ENCODE measurements at places on chromosomes 11 and 22.

- no peak for DNase-seq
Measured at GRCh38 chr11:119179983-119180382, 5.3 kb upstream of the NHERF4 start.

DNA sequence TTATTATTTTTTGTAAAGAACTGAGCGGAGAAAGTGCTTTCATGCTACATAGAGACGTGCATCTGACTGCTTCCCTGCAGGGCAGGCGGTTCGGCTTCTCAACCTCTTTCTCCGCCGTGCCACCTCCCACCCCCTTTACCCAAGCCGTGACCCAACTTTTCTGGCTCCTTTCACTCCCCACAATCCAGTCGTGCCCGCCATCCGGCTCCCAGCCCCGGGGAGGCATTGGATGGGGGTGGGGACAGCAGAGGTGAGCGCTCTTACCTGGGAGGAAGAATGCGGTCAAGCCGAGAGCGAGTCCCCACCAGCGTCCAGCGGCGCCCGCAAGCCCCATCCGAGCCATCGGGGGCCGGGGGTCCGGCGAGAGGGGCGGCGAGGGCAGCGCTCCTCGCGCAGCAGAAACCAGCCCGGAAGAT lies 781 bp downstream of the NECTIN1 start:
- DNase-seq, result no peak

DNA sequence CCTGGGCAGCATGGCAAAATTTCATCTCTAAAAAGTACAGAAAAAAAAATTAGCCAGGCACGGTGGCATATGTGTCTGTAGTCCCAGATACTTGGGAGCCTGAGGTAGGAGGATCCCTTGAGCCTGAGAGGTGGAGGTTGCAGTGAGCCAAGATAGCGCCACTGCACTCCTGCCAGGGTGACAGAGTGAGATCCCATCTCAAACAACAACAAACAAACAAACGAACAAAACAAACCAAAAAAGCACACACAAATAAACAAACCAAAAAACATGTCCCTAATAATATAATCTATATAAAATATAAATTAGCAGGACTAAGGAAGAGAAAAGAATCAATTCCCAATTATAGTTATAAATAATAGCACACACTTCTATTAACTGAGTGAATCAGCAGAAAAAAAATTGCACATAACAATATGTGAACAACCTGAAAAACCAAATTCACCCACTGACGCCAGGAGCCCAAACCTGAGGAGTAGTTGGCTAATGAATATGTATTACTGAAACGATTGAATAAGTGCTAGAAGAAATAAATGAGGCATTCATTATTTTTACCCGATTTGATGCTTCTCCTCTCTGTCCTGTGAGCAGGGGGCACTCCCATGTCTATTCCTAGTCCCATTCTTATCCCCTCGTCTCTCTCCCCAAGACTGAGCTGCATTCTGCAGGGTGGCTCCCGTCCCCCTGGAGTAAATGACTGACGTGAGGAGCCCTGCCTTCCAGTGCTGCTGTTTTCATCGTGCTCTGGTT lies 108.2 kb upstream of the TOP3B start:
- no peak for DNase-seq

DNA sequence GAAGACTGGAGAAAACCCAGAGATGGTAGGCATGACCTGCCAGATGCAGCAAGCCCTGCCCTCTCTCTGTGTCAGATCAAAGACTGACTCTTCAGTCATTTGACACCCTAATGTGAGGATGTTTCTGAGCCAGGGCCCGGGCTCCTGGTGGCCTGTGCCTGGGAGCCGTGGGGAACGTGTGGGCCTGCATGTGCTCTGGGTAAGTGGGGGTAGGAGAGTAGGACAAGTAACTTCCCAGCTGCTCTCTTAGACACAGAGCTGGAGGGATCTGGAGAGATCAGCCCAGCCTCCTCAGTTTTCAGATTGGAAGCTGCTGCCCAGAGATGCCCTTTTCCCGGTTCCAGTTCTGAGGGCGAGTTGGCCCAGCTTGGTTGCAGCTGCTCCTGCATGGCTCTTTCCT lies 110.8 kb downstream of the TEAD1 start:
- no peak for DNase-seq

DNA sequence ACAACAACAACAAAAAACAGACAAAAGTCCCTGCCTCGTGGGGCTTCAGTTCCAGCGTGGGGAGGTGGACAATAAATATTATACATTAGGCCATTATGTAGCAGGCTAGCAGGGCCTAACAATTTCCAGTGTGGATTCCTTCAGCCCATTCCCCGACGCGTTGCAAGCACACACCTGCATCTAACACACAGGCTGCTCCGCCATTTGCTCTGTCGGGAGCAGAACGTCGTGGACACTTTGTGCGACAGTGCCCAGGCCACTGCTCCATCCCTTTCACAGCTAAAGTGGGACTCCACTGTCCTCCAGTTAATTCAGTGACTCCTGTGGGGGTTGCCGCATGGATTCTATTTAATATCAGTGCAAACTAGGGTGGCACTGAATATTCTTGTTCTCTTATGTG lies 10.9 kb upstream of the FGF3 start:
- DNase-seq, result no peak
